T-helper 1 cell (primary cell): ENCODE measurements at places on chromosomes 11 and 22.

- no peak for DNase-seq
Observed at GRCh38 chr11:69538854-69539253, 57.4 kb downstream of the LINC01488 start.

DNA sequence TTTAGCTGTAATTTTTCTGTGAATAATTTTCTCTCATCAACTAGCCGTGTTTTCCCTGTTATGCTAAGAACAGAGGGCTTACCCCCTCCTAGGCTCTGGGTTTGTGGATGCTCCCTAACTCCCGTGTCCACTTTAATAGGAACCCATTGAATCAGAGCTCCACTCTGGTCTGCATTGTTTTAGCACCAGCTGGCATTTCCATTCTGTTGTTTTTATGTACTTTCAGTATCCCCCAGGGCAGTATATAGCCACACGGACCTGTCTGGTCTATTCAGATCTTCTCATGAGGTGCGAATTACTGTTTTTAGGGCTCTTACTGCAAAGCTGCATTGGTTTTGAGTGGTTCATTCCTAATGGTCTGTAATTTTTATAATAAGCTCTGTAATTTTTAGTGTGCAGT is 16.0 kb downstream of the POLD3 start:
- DNase-seq = no peak

GRCh38 chr11:8019314-8020243 is 32.4 kb downstream of the EIF3F start:
- DNase-seq = no peak

GRCh38 chr11:32333320-32333991 is 101.9 kb downstream of the WT1 start:
- peak; percentile 7 for DNase-seq

DNA sequence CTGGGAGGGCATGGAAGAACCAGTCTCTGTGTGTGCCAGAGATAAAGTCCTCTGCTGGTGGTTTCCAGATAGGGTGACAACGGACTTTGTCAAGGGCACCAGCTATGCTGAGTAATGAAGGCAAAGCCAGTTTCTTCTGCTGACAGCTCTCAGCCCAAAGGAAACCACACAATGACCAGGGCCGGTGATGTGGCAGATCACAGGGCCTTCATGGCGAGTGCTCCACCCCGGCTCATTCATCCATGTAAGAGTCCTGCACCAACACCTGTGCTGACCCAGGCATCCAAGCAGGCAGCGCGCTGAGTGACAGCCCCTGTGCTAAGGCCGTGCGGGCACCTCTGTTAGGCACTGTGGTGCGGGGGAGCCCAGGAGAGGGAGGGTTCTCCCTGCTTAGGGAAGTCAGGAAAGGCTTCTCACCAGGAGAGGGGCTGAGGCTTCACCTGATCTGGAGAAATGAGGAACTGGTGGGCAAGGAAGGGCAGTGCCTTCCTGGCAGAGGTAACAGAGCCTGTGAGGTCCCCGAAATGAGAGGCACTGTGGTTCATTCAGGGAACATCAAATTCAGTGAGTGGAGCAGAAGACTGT is 33.8 kb downstream of the TP53I11 start:
- no peak for DNase-seq

DNA sequence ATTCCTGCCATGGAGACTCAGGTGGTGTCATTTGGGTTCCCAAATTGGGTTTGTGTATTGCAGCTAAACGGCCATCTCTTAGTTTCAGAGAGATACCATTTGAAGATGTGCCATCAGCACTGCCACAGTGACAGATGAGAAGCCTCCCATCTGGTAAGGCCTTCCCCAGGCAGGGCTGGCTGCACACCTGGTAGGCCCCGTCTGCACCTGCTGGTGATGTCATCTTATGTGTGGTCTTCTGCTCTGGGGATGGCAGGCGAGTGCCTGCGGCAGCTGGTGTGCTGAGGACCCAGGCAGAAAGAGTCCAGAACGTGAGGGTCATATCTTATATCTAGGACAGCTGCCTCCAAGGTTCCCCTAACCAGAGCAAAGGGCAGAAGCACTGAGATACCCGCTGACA is 100.6 kb downstream of the CSNK2A3 start:
- DNase-seq = no peak

- no peak for DNase-seq
Observed at GRCh38 chr11:62404435-62404834, 14.4 kb upstream of the SCGB1A1 start.

DNA sequence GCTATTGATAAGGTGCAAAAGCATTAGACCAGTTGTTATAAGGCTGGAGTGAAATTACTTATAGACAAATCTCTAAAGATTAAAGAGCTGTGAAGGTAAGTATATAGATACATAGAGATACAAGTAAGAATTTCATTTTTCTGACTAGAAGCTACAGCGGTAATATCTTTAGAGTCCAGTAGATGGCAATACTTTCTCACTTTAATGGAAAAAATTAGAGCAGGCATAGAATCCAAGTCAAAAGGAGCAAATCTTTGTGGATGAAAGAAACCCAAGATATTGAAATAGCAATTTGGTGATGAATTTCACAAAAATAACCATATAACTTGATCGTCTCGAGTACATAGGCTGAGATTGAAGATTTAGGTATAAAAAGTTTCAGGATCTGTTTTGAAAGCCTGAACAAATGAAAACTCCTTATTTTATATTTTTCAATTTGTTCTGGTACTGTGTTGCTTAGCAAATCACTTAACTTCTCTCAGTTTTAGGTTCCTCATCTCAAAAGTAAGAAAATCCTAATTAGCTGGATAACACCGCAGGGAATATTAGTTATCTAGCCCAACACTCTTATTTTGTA is 81.9 kb downstream of the UVRAG start:
- DNase-seq = no peak

DNA sequence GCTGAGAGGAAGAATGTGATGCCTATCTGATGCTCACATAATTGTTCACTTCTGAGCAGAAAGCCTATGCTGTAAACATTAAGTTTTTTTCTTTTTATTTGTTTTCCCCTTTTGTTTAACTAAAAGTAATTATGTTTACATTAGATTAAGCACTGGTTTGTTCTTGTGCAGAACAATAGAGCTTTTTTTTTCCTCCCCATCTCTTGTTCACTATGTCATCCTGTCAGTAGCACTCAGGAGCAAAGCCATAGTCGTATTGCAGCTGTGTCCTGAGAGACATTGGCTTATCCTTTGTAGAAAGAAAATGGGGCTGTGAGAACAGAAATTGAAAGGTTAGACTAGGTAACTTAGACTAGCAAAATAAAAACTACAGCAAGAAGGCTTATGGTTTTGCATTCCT is 301.8 kb upstream of the RAG2 start:
- no peak for DNase-seq

GRCh38 chr11:46675288-46675851 is 25.0 kb downstream of the ARHGAP1 start:
- DNase-seq = no peak

DNA sequence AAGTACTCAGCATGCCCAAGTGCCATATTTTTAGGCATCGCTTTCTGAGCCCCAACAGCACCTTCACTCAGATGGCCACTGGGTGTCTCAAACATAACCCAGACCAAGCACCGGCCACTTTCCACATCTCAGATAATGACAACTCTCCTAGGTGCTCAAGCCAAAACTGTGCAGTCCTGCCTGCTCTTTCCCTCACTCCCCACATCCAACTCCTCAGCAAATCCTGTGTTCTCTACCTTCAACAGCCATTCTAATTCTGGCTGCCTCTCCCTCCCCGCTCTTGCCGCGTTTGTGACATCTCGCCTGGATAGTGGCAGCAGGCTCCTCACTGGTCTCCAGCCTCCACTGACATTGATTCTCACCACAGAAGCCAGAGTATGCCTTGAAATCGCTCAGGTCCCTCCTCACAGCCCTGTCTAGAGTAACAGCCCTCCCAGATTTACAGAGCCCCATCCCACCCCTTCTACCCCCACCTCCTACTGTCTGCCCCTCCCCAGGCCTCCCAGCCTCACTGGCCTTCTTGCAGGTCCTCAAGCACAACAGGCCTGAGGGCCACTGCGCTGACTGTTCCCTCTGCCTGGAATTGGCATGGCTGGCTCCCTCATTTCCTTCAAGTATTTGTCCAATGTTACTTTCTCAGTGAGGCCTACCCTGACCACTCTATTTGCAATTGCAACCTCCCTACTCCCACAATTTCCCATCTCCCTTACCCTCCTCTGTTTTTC is 1.3 kb upstream of the PHETA2 start:
- no peak for DNase-seq

- no peak for DNase-seq
Observed at GRCh38 chr11:112302226-112302868, 41.7 kb upstream of the PLET1 start.

GRCh38 chr11:64767344-64768299 is 7.8 kb upstream of the PYGM start:
- peak; percentile 50 for DNase-seq

DNA sequence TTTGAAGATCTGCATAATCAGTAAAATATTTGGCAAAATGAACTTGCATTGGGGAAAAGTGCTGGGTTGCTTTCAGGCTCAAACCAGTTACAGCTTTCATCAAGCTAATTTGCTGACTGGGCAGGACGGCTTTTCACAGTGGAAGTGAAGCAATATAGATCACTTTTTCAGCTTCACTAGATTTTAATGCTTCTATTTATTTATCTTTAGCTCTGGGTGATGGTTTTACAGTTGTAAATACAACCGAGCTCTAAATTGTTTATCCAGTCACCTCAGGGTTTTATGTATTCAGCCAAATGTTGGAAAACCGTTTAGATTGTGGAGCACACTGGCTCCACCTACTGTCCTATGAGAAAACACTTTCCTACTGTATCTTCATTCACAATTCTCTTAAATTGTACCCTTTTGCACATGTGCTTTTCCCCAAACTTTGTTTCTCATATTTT is 58.2 kb downstream of the ACER3 start:
- no peak for DNase-seq

DNA sequence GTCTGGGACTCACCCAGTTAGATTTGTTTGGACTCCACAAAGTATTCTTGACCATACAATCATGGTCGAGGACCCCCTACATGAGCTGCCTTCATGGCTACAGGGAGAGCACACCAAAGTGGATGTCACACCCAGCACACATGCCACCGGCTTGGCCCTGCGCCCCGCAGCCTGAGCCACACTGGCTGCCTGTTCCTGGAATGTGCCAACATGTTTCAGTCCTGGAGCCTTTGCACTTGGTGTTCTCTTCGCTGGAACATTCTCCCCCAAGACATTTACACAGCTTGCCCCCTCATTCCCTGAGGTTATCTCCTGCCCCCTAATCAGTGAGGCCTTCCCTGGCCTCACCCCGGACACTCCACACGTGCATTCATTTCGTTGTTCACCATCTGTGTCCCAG is 46.0 kb downstream of the PPARA start:
- DNase-seq = no peak

- no peak for DNase-seq
Observed at GRCh38 chr11:43681401-43681942, 934 bp downstream of the HSD17B12 start.

GRCh38 chr11:95991545-95991944 is 67.6 kb upstream of the MTMR2 start:
- no peak for DNase-seq

GRCh38 chr22:38570779-38571364 is 889 bp upstream of the DMC1 start:
- DNase-seq = peak; percentile 15

- no peak for DNase-seq
Observed at GRCh38 chr11:19344661-19345518, 104.1 kb upstream of the E2F8 start.

- DNase-seq = no peak
Observed at GRCh38 chr11:100769165-100769564, 82.1 kb downstream of the ARHGAP42 start.

DNA sequence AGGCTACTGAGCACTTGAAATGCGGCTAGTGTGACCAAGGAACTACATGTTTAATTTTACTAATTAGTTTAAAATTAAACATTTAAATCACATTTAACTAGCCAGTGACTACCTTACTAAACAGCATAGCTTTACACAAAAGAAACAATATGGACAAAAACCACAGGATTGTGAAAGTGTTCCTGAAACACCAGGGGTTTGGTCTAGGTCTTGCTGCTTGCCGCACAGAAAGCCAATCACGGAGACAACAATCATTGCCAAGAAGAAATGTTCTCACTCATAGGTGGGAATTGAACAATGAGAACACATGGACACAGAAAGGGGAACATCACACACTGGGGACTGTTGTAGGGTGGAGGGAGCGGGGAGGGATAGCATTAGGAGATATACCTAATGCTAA is 309.5 kb downstream of the C11orf87 start:
- no peak for DNase-seq

DNA sequence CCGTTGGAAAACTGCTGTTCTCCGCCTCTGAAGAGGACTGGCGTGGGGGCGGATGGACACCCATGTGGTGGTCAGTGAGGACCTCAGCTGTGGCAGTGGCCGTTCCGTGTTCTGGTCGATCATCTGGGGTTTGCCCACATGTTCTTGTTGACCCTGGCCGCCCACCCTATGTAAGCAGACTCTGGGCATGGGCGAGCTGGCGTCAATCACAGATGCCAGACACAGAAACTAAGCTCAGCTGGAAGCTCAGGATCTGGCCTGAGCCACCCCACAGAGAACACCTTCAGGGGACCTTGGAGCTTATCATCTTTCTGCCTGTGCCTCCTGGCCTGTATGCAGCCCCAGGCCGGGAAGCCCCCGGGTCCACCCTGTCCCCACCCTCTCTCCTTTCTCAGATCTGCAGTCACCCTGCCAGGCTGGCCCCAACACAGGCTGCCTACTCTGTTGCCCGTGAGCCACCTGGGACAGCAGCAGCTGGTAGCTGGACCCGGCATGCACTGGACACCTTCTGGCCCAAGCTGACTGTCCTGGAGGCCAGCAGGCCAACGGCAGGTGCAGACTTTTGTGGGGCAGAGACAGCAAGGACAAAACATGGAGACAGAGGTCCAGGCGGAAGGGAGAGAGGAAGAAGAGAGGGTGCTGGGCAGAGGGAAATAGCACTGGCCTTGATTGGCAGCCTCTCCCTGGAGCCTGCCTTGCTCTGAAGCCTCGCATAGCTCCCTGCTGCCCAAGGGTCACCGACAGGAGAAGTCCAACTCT is 91.5 kb downstream of the PHF21B start:
- DNase-seq = no peak

GRCh38 chr22:44211256-44211945 is 30.7 kb downstream of the PARVG start:
- DNase-seq = no peak

- DNase-seq = no peak
Observed at GRCh38 chr11:111077530-111078322, 167.8 kb upstream of the POU2AF2 start.

- DNase-seq = no peak
Observed at GRCh38 chr11:81744336-81745116, 989.1 kb downstream of the FAM181B start.

- DNase-seq = no peak
Observed at GRCh38 chr11:102776454-102776853, 4.0 kb downstream of the MMP10 start.

- DNase-seq = no peak
Observed at GRCh38 chr22:48376428-48376827, 1451.2 kb downstream of the BRD1 start.

DNA sequence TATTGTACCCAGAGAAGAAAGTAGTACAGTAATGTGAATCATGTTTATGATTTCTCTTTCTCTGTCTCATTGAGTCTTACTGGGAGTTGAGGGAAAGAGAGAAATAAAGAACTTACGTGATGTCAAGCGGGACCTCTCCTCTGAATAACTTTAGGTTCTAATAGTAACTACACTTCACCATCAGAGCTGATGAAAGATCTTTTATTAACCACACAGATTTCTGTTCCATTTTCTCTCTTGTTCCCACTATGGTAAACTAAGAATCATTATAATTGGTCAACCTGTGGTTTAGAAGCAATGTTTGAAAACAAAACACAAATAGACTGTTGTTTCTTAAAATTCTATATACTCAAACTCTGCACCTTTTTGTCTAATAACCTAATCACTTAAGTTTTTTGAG is 142.3 kb downstream of the ELP4 start:
- no peak for DNase-seq
